ENCODE measurements at places on chromosomes 5 and 9.

DNA sequence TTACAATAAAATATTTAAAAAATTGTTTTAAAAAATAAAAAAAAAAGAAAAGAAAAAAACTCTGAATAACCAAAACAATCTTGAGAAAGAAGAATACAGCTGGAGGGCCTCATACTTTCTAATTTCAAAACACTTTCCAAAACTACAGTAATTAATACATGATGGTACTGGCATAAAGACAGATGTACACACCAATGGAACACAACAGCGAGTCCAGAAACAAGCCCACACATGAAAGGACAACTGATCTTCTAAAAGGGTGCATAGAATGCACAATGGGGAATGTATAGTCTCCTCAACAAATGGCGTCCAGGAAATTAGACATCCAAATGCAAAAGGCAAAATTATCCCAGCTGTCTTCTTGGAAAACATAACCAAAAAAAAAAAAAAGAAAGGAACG, 99.6 kb downstream of the LURAP1L start:
- DNase-seq, result no peak

- peak; percentile 48 for DNase-seq
These were observed 12.2 kb downstream of the INVS start for GRCh38 chr9:100111235-100111634.

GRCh38 chr5:61719124-61719523, 387.1 kb downstream of the ZSWIM6 start:
- no peak for DNase-seq

DNA sequence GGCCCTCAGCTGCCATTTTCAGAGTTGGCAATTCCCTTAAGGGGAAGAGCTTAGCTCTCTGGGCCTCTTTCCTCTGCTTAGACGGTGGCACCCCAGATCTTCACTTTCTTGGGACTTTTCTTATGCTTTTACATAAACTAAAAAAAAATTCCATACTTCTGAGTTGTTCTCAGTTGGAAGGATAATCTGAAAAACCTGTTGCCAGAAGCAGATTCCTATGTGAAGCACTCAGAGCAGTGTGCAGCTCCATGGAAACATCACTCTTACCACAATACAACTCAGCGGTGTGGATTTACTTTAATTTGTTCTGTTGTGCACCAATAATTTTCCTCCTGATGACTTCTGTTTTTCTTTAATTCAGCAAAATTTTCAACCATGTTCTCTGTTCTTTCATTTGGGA, 44.1 kb upstream of the MROH2B start:
- DNase-seq, result no peak

DNA sequence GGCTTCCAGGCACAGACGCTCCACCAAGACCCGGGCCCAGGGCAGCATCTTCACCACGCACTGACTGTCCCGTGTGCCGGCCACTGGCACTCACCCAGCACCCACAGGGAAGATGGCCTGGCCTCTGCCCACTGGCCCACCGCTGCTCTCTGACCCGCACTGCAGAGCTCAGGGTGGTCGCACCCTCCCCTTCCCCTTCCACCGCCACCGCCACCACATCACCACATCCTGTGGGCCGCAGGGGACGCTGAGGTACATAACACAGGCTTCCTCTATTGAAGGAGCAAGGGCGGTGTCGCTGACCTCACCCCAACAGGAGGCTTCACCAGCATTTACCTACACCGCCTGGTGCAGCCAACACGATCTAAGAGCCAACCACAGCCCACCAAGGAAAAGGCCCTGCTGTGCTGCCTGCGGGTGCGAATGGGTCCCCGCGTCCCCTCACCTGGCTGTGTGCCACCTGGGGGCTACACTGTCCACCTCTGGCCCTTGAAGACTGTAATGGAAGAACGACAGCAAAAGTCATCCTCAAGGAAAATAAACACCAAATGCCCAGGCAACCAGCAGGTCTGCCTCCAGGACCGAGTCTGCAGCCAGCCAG, 101.8 kb downstream of the CAMSAP1 start:
- DNase-seq, result no peak

DNA sequence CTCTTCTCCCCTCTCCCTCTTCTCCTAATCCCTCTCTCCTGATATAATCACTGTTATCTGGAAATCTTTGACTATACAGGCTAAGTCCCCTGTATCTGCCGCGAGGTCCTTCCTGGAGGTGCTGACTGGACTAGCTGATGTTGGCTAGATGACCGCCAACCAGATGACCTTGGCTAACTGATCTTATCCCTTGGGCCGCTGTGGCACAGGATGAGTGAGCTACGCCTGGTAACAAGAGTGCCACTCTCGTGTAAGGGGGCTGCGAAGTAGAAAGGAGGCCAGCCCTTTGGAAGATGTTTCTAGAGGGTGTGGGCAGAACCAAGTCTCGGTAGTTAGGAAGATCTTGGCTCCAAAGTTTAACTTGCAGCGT, 345 bp upstream of the PRRC1 start:
- DNase-seq, result no peak

DNA sequence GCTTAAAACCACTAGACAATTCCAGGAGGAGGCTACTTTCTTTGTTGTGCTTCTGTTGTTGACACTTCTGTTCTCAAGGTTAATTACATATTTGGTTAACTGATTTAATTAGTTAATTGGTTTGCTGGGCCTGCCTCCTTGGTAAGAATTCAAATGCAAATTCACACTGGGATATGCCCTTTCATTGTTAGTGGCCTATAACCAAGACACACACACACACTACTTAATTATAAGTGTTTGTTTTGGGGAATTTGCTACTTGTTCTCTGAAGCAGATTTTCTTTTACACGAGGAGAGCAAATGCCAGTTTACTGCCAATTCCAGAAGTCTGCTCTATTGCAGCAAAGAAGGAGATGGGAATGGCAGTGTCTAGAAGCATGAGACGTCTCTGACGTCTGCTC, 101.6 kb upstream of the BASP1 start:
- DNase-seq, result no peak

All from mucosa of descending colon (tissue), 3 donors.